Ovary (tissue), 10 donors: ENCODE measurements at places on chromosomes 6 and 20. TPM values are rescaled to one million over a fixed set of nuclear protein-coding genes. Genes with fewer than 3 reads are reported as not detected.

The TTBK1 gene
- 0.11 TPM for total RNA-seq

The NHSL1 gene
- 5.1 TPM for total RNA-seq

The MATN4 gene
- not detected for total RNA-seq

The ATXN1 gene
- 38.2 TPM for total RNA-seq

The NOX3 gene
- not detected for total RNA-seq

The OPRM1 gene
- total RNA-seq, result not detected

The MCHR2 gene
- total RNA-seq, result not detected

The TSHZ2 gene
- total RNA-seq, result 79.5 TPM

The KCNK16 gene
- not detected for total RNA-seq

The ETV7 gene
- total RNA-seq, result 3.7 TPM

The TMEM74B gene
- total RNA-seq, result 0.48 TPM

The TJAP1 gene
- 34.5 TPM for total RNA-seq

The PAX1 gene
- not detected for total RNA-seq

The TUBB1 gene
- total RNA-seq, result 0.15 TPM

The RAMACL gene
- 1.8 TPM for total RNA-seq

The POPDC3 gene
- not detected for total RNA-seq

The SFTA2 gene
- 3.1 TPM for total RNA-seq

The GCM1 gene
- not detected for total RNA-seq

The RNF144B gene
- 10.7 TPM for total RNA-seq

The PRKN gene
- 15.0 TPM for total RNA-seq

The TMEM244 gene
- total RNA-seq, result not detected

The WASF1 gene
- 16.1 TPM for total RNA-seq

The OXT gene
- not detected for total RNA-seq

The RSPO3 gene
- total RNA-seq, result 0.52 TPM

The C4B gene
- 199 TPM for total RNA-seq

The HDGFL1 gene
- total RNA-seq, result not detected

The SLA2 gene
- total RNA-seq, result 0.10 TPM

The RFX6 gene
- total RNA-seq, result not detected
